HCT116 (cell line): ENCODE measurements at places on chromosomes 5 and 9. TPM values are rescaled to one million over a fixed set of nuclear protein-coding genes. Genes with fewer than 3 reads are reported as not detected.

DNA sequence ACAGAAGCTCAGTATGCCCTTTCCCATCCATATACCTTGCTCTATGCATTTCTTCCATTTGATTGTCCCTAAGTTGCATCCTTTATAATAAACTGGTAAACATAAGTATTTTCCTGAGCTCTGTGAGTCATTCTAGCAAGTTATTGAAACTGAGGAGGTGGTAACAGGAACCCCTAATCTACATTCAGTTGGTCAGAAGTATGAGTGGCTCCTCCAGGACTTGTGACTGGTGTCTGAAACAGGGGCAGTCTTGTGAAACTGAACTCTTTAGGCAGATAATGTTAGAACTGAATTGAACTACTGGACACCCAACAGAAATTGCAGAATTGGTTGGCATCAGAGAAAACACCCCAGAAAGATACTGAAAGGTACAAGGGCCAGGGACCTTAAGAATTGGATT, 133.1 kb upstream of the POU5F2 start:
- no peaks in the 10 kb centered on the region for H3K27me3 ChIP-seq
- no peak overlapping the region for H3K4me3 ChIP-seq
- H3K27ac ChIP-seq, result no peak overlapping the region

DNA sequence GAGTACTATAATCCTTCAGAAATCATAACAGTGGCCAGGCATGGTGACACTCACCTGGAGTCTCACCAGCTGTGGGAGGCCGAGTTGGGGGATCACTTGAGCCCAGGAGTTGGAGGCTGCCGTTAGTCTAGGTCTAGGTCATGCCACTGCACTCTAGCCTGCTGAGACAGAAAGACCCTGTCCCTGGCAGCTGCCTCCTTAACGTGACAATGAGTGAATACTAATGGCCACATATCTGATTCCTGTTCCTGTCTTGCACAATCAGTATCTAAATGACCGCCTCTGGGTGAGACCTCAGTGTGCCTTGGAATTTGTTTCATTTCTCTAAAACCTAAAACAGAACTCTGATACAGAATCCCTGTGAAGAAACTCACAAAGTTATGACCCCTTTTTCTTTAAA, 131.0 kb upstream of the DAB2 start:
- no peaks in the 10 kb centered on the region for H3K4me1 ChIP-seq
- H3K27ac ChIP-seq, result no peak overlapping the region
- no peak overlapping the region for H3K4me3 ChIP-seq
- H3K36me3 ChIP-seq, result no peaks in the 10 kb centered on the region
- no peaks in the 10 kb centered on the region for H3K27me3 ChIP-seq
- no peak for DNase-seq

DNA sequence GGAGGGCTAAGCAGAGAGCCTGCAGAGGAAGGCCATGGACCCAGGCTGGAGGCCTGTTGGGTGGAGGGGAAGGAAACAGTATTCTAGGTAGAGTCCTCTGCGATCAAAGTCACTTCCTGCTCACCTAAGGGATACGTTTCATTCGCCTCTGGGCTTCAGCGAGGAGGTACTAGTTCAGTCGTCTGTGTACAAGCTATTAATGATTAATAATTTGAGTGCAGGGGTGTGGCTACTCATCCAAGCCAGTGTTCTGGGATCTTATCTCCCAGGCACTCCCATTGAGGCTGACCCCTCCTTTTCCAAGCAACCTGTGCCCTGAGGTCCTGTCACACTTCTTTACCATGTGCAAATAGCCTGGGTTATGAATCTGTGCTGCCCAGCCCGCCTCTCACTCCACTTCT, 25.2 kb downstream of the RALGPS1 start:
- DNase-seq, result no peak
- no peaks in the 10 kb centered on the region for H3K4me1 ChIP-seq
- no peak overlapping the region for H3K4me3 ChIP-seq
- H3K27ac ChIP-seq, result no peak overlapping the region
- H3K27me3 ChIP-seq, result no peaks in the 10 kb centered on the region

GRCh38 chr9:133384736-133385321, 8.7 kb downstream of the STKLD1 start:
- H3K4me3 ChIP-seq, result no peak overlapping the region
- no peak overlapping the region for H3K27ac ChIP-seq
- H3K27me3 ChIP-seq, result no peaks in the 10 kb centered on the region
- no peaks in the 10 kb centered on the region for H3K36me3 ChIP-seq

DNA sequence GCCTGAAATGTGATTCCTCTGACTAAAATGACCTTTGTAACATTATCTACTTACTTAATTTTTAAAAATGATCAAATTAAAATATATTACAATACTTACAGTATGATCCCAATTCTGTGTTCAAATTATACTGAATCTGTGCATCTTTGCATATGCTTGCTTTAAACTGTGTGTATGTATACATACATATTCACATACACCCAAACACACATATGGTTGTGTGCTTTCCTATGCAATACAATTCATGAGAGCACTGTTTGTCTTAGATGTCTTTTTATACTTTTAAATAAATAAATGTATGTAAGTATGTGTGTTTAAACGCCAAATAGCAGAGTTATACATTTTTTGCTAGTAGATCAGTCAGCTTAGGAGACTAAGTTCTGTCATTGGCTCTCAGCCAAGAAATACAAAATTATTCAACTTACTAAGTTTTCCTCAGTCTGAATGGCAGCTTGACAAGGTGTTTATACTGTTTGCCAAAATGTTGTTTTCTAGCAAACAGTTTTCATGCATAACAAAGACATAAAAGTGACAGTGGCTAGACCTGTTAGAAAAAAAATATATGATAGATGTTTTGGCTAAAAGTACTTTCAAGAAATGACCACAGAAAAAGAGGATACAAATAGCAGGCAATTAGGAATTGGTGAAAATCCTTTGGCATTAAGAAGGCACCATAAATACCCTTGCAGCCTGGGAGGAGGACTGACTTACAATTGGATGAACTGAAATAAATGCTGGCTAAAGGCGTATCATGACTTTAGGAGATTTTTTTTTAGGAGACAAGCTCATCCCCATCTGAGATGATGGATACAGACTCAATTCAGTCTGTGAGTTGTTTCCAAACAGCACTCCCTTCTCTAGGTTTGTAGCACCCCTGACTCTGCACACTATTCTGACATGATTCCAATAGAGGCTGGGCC, 7.9 kb downstream of the TICAM2 start:
- H3K27me3 ChIP-seq, result no peaks in the 10 kb centered on the region
- no peak for DNase-seq
- no peak overlapping the region for H3K27ac ChIP-seq
- H3K4me3 ChIP-seq, result no peak overlapping the region
- no peaks in the 10 kb centered on the region for H3K36me3 ChIP-seq

The SLC34A1 gene
- not detected for total RNA-seq

The CYLC2 gene
- total RNA-seq, result not detected

The ZBTB34 gene
- 5.6 TPM for total RNA-seq
